ENCODE measurements at places on chromosomes 12 and 14. TPM values are rescaled to one million over a fixed set of nuclear protein-coding genes. Genes with fewer than 3 reads are reported as not detected.

DNA sequence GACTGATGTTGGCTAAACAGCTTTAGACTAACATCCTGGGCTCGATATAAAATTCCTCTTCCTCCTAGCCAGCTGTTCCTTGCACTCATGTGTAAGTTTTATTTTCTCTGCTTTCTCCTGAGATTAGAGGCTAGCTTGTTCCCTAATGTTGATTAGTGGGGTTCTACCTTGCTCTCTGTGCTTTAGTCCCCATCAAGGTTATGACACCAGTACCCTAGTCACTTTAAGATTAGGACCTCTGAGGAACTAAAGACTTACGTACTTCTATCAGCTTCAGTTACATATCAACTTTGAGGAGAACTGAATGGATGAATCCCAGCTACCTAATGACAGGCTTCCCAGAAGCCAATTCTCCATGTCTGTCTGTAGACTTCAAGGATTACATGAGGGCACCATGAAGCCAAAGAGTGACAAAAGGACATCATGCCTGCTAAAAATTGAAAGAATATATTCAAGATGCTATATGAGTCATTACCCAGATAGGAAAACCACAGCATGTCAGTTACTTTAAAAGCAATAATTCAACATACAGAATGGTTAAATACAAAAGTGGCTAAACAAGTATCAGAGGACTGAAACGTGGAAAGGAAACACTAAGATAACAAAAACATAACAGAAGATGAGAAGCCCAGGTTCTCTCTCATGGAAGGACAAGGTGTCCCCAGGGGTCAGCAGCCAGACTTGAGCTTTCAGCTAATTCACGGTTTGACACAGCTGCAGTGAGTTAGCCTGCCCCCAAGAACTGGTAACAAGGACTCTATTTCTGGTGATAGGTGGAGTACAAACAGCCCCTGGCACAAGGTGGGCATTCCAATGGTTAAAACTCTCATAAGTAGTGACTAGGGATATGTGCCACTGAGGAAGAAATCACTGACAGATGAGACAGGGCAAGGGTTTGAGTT, 20.4 kb downstream of the ADAM20 start:
- no peak for DNase-seq

Gene REM2
- 0.89 TPM for polyA plus RNA-seq

GRCh38 chr14:20801726-20802125, 918 bp downstream of the RNASE1 start:
- DNase-seq, result no peak

Gene GARIN6
- not detected for polyA plus RNA-seq

- DNase-seq, result no peak
Observed at GRCh38 chr12:45774508-45775162, 45.1 kb downstream of the ARID2 start.

Gene KRT85
- not detected for polyA plus RNA-seq

DNA sequence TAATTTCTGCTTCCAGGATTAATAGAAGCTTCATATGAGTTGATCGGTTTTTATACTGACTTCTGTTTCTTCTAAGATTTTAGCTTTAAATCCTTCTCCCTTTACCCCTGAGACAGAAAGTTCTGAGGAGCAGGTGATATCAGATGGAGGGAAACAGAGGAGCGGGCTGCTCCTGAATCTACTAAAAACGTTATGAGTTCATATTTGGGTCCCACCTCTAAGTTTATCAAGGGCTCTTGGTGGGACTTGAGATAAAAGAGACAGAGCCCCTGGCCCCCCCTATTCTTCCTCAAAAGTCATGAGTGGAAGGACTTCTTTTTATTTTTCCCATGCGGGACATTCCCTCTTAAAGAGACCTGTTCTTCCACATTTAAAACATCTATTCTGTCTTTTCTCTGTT, 23.8 kb downstream of the CLEC2A start:
- DNase-seq, result no peak

Gene PTCSC3
- 0.23 TPM for polyA plus RNA-seq
